Breast epithelium (tissue), 4 donors: ENCODE measurements at places on chromosomes 4 and X. TPM values are rescaled to one million over a fixed set of nuclear protein-coding genes. Genes with fewer than 3 reads are reported as not detected.

Gene MRPS18C
- total RNA-seq: 16.8 TPM

Gene KIT
- 297 TPM for total RNA-seq

Gene GDPD2
- 0.15 TPM for total RNA-seq

Gene POF1B
- 0.48 TPM for total RNA-seq

Gene TNMD
- 1.3 TPM for total RNA-seq

Gene TIMP1
- 225 TPM for total RNA-seq

Gene GPR173
- 0.96 TPM for total RNA-seq

Gene PRKG2
- total RNA-seq: 3.5 TPM

Gene TLR1
- 13.1 TPM for total RNA-seq

Gene TSPAN7
- total RNA-seq: 25.9 TPM
